T-helper 2 cell (primary cell): ENCODE measurements at places on chromosomes 1 and 21.

GRCh38 chr1:65674522-65674921 is 118.2 kb upstream of the PDE4B start:
- DNase-seq, result no peak

DNA sequence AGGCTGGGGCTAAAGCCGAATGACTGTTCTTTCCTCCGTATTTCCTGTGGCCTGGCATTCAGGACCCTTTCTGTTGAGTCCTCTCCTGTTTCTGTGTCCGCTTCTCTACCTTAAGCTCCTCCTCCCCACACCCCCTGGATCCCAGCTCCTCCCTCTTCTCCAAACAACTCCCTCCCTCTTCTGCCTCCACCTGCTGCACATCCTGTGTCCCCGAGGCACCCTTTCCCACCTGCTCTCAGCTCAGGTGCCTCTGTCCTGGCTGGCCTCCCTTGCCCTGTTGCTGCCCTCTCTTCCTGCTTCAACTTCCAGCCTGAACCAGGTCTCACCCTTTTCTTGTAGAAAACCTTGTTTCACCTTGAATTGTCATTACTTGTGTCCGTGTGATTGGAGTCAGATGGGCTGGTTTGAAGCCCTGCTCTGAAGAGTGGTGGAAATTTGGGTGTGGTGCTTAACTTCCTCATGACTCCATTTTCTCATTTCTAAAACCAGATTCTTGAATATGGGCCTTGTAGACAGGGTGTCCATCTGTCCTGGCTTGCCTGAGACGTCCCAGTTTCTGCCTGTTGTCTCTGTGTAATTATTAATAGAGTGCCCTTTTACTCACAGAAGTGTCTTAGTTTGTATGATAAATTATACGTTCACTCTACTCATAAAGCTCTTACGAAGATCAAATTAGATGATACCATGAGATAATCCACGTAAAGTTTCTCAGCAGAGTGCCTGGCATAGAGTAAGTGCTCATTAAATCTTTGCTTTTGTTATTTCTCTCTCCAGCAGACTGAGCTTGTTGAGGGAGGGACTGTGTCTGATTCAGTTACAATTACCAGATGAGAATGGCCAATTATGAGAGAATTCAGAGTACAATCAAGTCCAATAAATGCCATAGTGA is 58.9 kb upstream of the TRABD2B start:
- no peak for DNase-seq

DNA sequence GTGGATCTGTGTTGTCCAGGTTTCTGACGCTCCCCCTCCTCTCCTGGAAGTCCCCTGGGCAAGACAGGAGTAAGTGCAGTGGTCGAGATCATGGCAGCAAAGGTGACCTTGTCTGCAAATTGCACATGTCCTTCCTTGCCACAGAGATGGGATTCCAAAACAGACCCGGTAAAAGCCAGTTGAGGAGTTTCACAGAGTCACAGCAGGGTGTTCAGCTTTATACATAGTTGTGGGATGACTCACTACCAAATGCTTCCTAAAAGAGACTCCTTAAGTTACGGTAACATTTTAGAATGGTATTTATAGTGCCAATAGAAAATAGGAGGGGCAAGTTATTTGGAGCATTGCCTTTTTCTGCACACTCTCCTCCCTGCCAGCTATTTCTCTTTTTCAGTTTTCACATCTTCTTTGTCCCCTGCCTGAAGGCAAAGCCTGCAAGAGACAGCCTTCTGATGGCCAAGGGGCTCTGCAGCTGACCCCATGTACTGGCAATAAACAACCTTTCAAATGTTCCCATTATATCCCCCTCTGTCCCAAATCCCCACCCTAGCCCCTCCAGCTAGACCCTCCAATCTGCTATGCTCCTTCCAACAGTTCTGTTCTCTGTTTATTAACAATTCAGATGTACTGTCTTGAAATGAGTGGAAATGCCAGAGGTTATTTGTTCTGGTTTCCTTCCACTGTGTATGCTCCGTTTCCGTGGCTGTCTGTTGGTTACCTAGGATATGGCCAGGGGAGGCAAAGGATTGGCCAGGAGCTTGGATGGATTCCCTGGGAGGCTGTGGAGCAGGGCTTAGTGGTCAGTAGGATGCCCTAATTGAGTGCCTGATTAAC is 115.0 kb downstream of the TGFB2 start:
- DNase-seq, result no peak

GRCh38 chr1:95115708-95116137 is 1.4 kb upstream of the TLCD4 start:
- no peak for DNase-seq

DNA sequence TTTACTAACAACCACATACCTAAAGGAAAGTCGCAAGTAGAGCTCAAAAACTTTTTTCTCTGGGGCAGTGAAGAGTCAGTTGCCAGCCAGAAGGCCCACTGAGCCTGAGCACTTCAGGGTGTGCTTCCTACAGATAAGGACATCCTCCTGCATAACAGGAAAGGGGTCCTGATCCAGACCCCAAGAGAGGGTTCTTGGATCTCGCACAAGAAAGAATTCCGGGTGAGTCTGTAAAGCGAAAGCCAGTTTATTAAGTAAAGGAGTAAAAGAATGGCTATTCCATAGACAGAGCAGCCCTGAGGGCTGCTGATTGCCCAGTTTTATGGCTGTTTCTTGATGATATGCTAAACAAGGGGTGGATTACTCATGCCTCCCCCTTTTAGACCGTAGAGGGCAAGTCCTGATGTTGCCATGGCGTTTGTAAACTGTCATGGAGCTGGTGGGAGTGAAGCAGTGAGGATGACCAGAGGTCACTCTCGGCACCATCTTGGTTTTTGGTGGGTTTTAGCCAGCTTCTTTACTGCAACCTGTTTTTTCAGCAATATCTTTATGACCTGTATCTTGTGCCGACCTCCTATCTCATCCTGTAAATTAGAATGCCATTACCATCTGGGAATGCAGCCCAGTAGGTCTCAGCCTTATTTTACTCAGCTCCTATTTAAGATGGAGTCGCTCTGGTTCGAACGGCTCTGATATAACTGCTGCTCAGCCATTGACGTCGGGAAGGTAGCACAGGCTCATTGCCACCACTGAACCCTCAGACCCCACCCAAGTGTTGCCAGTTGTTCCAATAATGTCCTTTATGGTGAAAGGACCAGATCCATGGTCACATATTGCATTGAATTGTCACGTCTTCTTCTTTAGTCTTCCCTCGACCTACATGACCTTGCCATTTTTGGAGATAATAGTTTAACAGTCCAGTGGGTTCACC is 96.6 kb upstream of the ERRFI1 start:
- no peak for DNase-seq

- no peak for DNase-seq
Observed at GRCh38 chr1:31302709-31303441, 6.0 kb downstream of the ZCCHC17 start.

GRCh38 chr1:112341986-112342385 is 54.0 kb upstream of the CTTNBP2NL start:
- no peak for DNase-seq

GRCh38 chr1:181129771-181130606 is 41.5 kb downstream of the IER5 start:
- no peak for DNase-seq

GRCh38 chr1:44924835-44925464 is 61.4 kb downstream of the EIF2B3 start:
- no peak for DNase-seq

DNA sequence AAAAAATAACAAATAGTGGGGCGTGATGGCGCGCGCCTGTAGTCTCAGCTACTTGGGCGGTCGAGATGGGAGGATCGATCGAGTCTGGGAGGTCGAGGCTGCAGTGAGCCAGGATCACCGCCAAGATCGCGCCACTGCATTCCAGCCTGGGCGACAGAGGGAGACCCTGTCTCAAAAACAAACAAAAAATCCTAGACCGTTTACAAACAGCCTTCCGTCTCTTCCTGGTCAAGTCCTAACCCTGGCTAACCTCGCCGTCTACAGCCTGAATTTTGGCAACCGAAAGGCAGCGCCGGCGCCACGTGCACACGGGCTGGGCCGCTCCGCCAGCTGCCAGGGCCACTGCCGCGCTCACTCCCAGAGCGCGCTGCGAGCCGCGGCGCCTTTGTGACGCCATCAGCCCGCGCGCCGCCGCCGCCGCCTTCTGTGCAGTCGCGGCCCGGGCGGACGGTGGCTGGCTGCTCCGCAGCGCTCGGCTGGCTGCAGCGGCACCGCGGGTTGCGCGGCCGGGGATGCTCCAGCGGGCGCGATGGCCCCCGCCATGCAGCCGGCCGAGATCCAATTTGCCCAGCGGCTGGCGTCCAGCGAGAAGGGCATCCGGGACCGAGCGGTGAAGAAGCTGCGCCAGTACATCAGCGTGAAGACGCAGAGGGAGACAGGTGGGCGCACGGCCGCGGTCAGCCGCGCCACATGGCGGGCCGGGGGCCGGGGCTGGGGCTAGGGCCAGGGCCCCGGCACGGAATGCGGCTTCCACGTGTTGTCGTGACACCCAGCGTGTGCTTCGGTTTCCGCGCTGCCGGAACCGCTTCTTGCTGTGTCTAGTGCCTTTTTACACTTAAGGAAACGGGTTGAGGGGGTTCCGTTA is at the start of the genes HSF2BP and RRP1B:
TSS of gene HSF2BP (minus strand) at position 353 of the 865 bp plus-strand sequence. CDS start 1,392 bp downstream, outside the sequence.
TSS of gene RRP1B (plus strand) at position 425 of the 865 bp plus-strand sequence. CDS start at position 530, 105 bp downstream.
- peak; percentile 93 for DNase-seq

- no peak for DNase-seq
Observed at GRCh38 chr1:222772996-222773379, 36.0 kb downstream of the FAM177B start.

DNA sequence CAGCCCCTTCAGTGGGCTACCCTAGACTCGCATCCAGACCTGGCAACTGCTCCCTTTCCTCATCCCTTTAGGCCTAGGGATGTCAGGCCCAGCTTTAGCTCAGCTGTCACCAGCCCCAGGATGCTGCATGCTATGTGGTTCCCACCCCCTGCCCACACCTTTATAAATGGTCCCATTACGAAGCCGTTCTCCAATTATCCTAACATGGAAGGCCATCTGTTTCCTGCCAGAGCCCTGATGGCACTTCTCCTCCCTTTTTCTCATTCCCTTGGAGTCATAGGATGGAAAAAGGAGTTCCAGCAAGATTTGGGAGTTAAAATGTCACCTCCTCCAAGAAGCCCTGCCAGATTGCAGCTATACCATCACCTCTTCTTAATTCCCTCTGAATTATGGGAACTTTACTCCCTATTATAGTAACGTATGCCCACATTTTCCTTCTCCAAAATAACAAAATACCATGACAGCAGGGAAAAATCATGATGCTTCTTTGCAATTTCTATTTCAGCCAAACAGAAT is 205.0 kb upstream of the GRIK3 start:
- DNase-seq, result no peak

DNA sequence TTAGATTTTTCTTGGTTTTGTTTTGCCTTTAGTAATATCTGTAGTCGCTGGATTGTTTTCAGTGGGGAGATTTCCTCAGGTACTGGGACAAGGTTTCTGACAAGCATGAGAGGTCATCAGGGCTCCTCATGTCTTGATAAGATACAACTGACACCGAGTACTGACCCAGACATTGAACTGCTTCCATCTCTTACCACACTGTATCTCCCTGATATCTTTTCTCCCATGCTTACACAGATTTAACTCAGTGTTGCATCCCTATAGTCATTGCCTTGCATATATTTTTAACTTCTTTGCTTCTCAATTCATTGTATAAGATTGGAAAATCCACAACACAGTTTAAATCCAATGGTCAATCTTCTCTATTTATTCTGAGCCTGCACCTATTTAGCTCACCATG is 12.4 kb upstream of the CYB5R1 start:
- DNase-seq, result no peak

GRCh38 chr1:116814926-116815723 is 60.9 kb downstream of the CD2 start:
- DNase-seq, result no peak

GRCh38 chr1:162069334-162070093 is at the start of gene NOS1AP:
Gene NOS1AP (plus strand): TSS chr1:162069691. CDS start chr1:162070178, 487 bp downstream.
- peak; percentile 59 for DNase-seq

DNA sequence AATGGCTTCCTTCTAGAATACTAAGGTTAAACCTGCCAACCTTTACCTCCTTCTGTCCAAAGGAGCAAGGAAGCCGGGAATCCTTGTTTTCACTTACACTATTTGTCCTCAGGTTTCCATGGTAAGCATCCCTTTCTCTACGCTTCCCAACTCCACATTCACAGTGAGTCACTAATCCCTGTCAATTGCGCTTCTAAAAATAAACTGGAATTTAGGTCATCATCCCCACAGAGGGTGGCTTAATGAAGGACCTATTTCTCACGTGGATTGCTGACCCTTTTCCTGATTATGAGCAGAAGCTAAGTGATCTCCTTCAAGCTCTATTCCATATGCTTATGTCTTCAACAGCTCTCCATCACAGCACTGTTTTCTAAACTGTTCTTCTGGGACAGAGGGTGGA is 39.9 kb upstream of the ABCA4 start:
- no peak for DNase-seq

GRCh38 chr1:240217403-240217802 is 125.7 kb downstream of the FMN2 start:
- no peak for DNase-seq

DNA sequence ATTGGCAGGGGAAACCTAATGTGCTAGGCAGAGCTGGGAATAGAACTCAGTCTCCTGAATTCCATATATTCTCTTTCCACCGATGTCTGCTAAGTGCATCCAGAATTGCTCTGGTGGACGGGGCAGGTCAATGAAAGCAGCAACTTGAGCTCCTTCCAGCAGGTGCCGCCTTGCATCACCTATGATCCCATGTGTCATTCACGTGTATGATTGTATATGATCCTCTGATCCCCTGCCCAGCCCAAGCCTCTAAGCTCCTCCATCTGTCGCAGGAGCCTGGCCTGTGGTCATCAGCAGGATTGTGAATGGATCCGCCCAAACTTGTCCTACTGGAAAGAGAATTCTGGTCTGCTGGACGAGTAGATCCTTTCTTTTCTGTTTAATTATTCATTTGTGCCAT is 13.1 kb downstream of the ACTA1 start:
- no peak for DNase-seq

- no peak for DNase-seq
Observed at GRCh38 chr1:7000720-7001119, 215.5 kb downstream of the CAMTA1 start.

GRCh38 chr1:214953901-214954616 is 128.5 kb upstream of the KCNK2 start:
- no peak for DNase-seq

DNA sequence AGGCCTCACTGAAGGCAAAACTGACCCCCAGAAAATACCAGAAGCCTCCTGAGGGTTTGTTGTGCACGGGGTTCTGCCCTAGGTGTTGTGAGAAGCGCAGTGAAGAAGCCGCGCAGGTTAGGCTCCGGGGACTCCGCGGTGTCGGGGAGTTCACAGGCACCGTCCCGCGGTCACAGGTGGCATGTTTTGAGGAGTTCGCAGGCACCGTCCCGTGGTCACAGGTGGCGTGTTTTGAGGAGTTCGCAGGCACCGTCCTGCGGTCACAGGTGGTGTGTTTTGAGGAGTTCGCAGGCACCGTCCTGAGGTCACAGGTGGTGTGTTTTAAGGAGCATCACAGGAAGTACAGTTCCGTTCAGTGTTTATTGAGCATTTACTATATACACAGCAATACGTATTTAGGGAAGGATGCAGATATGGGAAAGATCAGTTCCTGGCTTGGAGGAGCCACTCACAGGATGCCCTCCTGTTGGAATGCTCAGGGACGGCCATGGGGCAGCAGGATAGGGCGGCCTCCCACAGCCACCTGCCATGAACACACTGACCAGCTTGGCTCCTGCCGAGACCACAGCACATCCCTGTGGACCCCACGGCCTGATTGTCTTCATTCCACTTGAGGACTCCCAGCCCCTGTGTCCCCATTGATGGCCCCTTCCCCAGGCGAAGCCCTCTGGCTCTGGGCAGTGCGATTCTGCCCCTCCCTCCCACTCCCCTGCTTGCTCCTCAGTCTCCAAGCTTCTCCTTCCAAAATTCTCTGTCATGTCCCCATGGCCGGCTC is 86.0 kb upstream of the VAMP3 start:
- DNase-seq, result no peak
